ENCODE measurements at places on chromosomes 6 and 20. TPM values are rescaled to one million over a fixed set of nuclear protein-coding genes. Genes with fewer than 3 reads are reported as not detected.
A peak's percentile ranks its signal among the peaks of the same experiment; 100 is the strongest.

The EPPIN gene
- total RNA-seq, result not detected

DNA sequence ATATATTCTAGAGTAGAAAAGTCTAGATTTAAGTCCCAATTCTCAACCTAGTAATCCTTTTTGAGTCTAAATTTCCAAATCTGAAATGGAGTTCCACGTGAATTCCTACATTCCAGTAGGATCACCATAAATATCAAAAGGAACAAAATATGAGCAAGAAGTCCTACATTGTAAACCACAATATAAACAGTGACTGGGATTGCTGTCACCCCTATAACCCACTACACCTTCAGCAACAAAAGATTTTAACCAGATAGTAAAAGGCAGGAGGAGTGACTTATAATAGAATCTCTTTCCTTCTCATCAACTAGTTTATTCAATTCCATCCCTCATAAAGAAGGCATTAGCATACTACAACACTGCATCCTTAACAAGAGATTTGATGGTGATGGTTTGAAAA, 210.6 kb downstream of the KIF16B start:
- no peak for DNase-seq

The OVOL2 gene
- not detected for total RNA-seq

DNA sequence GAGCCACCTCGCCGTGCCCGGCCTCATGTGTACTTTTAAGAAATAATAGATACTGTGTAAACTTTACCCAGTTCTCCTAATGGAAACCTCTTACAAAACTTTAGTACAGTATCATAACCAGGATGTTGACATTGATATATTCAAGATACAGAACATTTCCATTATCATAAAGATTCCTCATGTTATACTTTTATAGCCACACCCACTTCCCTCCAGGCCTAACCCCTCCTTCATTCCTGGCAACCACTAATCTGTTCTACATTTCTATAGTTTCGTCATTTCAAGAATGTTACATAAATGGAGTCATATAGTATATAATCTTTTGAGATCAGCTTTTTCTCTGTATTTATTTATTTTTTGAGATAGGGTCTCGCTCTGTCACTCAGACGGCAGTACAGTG, 52.6 kb upstream of the SALL4 start:
- no peak for DNase-seq

The RIPPLY2 gene
- total RNA-seq, result not detected

- DNase-seq, result no peak
These were observed 36.6 kb downstream of the GMPR start for GRCh38 chr6:16274885-16275589.

GRCh38 chr6:21595285-21596144, 2.0 kb downstream of the SOX4 start:
- peak; percentile 22 for DNase-seq

- DNase-seq, result peak; percentile 20
These were observed 423.5 kb downstream of the GJA1 start for GRCh38 chr6:121858986-121859385.

The VSX1 gene
- not detected for total RNA-seq

The TRAPPC3L gene
- total RNA-seq, result 0.35 TPM

GRCh38 chr6:134061440-134061839, 9.0 kb upstream of the SLC2A12 start:
- DNase-seq, result no peak

GRCh38 chr6:16244869-16245451, 6.6 kb downstream of the GMPR start:
- no peak for DNase-seq

DNA sequence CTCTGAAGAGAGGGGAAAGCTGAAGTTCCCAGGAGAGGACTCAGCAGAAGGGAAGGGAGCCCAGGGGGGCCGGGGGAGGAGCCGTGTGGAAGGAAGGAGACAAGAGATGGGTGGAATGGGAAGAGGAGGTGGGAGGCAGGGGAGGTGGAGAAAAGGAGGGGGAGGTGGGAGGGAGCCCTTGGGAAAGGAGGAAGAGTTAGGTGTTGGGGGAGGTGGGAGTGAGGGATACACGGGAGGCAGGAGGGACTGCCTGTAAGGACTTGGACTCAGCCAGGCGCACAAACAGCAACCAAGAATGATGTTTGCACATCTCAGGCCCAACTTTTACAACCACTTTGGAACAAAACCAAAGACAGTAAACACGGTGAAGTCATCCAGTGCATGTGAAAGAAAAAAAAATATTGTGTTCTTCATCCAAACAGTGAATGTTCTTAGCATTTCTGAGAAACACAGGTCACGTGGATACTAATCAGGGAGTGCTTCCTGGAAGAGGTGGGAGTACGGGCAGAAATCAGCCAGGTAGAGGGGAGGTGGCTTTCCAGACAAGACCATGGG, 17.4 kb upstream of the LSM14B start:
- no peak for DNase-seq

DNA sequence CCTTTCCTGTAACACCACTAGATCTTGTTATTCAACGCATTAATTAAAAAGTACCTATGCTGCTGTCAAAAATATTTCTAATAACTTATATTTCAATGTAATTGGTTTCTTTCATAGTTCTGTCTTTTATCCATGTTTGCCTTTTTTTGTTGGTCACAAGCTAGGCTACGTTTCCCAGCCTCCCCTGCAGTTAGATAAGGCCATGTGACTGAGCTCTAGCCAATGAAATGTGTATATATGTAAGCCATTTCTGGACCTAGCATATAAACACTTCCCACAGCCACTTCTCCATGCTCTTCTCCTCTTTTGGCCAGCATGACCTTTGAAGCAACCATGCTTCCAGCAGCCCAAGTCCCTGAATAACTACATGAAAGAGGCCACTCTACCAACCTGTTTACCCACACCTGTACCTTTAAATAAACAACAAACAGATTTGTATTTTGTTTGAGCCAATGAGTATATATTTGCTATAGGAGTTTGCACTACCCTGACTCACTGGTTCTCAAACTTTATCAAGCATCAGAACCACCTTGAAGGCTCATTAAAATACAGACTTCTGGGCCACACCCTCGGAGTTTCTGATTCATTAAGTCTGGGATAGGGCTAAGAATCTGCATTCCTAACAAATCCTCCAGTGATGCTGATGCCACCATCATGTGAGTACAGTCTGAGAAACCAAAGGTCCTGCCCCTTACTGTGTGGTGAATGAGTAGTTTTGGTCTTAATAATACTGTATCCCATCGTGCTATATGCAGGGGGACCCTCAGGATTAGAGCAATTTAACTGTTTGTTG, 45.6 kb upstream of the BEND6 start:
- DNase-seq, result peak; percentile 36

DNA sequence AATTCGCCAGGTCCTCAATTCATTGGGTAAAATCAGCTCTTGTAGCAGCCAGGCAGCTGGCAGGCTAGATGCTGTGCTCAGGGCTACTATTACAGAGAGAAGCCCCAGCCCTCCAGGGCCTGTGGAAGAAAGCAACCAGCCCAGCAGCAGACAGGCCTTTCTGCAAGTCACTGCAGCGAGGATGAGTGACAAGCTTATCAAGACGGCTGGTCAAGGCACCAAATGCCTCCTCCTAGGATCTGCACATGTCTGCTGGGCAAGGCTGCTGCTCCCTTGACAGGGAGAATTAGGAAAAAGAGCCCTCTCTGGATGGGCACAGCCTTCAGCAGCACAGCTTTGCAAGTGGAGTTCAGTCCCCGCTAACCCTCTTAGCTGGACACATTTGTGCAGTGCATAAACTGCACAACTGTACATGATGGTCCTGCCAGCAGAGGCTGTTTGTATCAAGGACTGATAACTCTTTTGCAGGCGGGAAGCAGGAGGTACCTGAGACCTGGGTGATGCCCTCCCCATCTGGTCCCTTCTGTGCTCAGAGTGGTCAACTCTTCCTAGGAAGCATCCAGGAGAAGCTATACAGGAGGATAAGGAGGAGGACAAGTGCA, 89.9 kb downstream of the CDC5L start:
- DNase-seq, result no peak

The ITPR3 gene
- total RNA-seq, result 15.7 TPM

The MYLK4 gene
- 9.4 TPM for total RNA-seq

The GPX5 gene
- total RNA-seq, result not detected

The ALDH8A1 gene
- not detected for total RNA-seq

The SUMO4 gene
- total RNA-seq, result 0.52 TPM

GRCh38 chr20:23598481-23598880, 7.2 kb downstream of the CST9 start:
- DNase-seq, result no peak

GRCh38 chr20:61562897-61563504, 310.9 kb downstream of the CDH4 start:
- no peak for DNase-seq

DNA sequence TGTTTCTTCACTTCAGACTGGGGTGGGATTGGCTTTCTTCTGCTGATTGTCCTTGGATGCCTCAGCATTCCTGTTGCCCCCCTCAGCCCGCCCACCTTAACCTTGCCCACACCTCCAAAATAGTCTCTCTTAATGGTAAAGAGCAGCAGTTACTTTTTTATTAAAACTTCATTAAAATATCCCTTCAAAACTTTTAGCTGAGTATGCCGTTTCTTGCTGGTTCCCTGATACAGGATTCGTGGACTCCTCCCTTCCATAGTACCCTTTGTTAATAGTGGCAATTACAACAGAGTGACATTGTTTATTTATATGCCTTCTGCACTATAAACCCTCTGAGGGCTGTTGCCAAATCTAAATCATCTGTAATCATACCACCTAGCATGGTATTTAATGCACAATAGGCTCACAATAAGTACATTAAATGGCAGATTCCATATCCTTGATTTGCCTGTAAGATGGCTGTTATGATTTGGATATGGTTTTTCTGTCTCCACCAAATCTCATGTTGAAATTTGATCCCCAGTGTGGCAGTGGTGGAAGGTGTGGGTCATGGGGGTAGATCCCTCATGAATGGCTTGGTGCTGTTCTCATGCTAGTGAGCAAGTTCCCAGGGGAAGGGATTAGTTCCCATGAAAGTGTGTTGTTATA, 3.5 kb upstream of the MOCS1 start:
- DNase-seq, result no peak

GRCh38 chr20:17524560-17524959, 6.6 kb downstream of the BFSP1 start:
- DNase-seq, result no peak

DNA sequence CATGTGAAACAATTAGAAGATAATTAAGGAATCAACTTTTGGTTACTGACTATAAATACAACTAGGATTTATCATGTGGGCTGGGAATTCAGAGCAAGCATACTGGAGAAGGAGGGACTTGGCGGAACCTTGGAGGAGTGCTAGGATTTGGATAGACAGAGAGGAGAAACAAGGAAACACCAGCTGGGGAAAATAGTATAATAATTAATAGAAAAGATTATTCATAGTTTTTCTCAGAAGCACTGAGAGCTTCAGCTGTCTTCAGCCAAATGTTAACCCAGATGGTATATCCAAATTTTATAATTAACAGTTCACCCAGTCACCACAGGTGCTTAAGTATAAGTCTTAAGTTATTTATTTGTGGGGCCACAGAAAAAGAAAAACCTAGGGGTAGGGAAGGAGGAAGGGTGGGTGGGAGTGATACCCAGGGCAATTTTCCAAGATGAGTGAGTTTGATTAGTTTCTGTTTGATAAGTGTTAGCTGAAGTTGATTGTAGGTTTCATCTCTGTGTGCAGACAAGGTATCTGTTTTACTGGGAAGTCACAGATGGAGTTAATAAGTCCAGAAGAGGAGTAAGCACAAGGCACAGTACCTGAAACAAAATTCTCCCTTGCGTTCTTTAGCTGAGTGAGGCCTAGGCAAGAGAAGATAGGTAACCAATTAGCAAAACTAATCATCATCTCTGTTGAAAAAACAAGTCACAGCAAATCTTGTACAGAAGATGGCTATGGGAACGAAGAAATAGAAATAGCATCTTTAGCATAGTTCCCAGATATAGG, 175.5 kb downstream of the TFAP2B start:
- DNase-seq, result no peak

The MAS1 gene
- under 0.01 TPM for total RNA-seq

The IDH3B gene
- 138 TPM for total RNA-seq

The HUS1B gene
- 0.36 TPM for total RNA-seq

- no peak for DNase-seq
These were observed 120.9 kb downstream of the UNC5CL start for GRCh38 chr6:40918040-40918651.

- DNase-seq, result no peak
These were observed 153.6 kb downstream of the COL21A1 start for GRCh38 chr6:56093776-56094175.

The TRIM40 gene
- total RNA-seq, result not detected

DNA sequence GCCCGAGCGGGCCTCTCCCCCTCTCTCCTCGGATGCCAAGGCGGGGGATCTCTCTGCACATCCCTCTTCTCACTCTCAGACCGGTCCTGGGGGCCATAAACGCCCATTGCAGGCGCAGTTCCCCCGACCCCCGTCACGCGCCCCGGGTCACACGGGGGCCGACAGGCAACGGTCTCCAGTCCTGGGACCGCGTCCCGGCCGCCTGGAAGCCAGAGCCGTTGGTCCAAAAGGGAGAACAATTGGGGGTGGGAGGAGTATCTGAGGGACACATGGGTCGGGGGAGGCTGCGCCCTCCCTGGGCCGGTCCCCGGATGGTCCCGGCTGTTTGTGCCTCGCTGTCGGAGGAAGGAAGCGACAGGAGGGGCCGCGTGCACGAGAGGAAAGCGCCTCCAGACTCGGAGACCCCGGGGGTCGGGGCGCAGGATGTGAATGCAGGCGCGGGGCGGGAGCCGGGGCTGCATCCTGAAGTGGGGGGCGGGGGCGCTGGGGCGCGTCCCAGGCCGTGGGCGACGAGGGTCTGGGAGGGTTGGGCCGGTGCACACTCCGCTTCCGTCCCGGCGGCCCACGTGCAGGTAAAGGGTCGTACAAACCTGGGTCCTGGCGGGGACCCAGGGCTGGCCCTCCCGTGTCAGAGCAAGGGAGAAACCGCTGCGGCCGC, 903 bp downstream of the SLC4A11 start:
- no peak for DNase-seq

- DNase-seq, result no peak
These were observed 162.7 kb upstream of the MARCKS start for GRCh38 chr6:113694278-113695077.

The TUBB1 gene
- total RNA-seq, result not detected

The LATS1 gene
- 13.5 TPM for total RNA-seq

- no peak for DNase-seq
These were observed 29.0 kb upstream of the MPC1 start for GRCh38 chr6:166411721-166412151.

- DNase-seq, result peak; percentile 58
These were observed 98.8 kb downstream of the ASXL1 start for GRCh38 chr20:32456869-32457478.

DNA sequence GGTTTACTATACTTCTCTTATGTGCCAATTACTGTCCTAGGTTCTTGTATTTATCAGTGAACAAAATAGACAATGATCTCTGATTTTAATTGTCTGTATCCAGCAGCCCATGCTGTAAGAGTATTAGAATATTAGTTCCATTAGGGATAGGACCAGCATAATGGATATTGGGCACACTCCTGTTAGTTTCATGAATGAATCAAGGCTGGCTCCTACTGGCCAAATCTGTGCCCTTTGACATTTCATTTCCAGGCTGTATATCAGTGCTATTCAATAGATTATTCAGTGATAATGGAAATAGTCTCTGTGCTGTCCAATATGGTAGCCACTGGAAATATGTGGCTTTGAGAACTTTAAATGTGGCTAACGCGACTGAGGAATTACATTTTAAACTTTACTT, 1007.9 kb upstream of the FLRT3 start:
- DNase-seq, result no peak

GRCh38 chr20:60310560-60311349, 352.5 kb downstream of the CDH26 start:
- no peak for DNase-seq

Measured in myocyte (in vitro differentiated cells).